ENCODE measurements at places on chromosomes 12 and 14.

GRCh38 chr12:75447691-75448393 is 32.7 kb upstream of the GLIPR1 start:
- DNase-seq: no peak

- DNase-seq: peak; percentile 91
Measured at GRCh38 chr12:120394483-120395367, 25.8 kb upstream of the MSI1 start.

- DNase-seq: no peak
Measured at GRCh38 chr14:92510972-92511371, 2.6 kb upstream of the RIN3 start.

GRCh38 chr14:74981462-74981782 is 21.3 kb upstream of the EIF2B2 start:
- DNase-seq: no peak

- no peak for DNase-seq
Measured at GRCh38 chr12:56978397-56979138, 21.2 kb upstream of the RDH16 start.

DNA sequence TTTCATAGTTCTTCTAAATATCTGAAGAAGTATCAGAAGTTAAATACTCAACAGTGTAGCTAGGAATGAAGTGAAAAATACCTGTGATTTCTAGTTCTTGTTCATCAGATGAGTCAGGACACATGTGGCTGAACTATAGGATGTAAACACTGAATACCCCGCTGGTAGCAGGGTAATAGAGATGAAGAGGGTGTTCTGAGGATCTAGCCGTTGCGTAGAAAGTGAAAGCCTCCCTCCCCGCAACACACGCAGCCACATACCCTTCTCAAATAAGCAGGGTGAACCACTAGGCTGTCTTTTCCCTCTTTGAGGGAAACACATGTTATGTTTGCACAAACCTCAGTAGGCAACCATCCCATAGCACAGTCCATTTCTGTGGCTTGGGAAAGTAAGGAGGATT is 16.4 kb upstream of the RNASE12 start:
- no peak for DNase-seq

- no peak for DNase-seq
Measured at GRCh38 chr14:44107156-44107555, 399.9 kb downstream of the FSCB start.

GRCh38 chr14:94173471-94173884 is 644 bp upstream of the PPP4R4 start:
- no peak for DNase-seq

- DNase-seq: peak; percentile 34
Measured at GRCh38 chr14:91835197-91835919, 32.0 kb downstream of the TC2N start.

DNA sequence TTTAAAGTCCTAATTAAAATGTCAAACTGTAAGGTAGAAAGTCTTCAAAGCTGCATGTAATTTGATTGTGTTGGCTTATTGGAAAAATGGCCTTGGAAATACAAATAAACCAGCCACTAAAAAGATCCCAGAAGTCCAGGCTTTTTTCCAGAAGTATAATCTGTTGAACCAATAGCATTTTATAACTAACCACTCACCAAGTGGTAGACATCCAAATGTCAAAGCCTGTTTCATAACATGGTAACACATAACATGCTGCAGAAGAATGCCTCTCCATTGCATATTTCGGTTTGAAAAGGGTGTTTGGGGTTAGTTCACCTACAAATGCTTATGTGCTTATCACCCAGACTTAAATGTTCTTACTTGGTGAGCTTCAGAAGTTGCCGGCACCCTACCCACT is 183.7 kb upstream of the DIO2 start:
- DNase-seq: no peak

DNA sequence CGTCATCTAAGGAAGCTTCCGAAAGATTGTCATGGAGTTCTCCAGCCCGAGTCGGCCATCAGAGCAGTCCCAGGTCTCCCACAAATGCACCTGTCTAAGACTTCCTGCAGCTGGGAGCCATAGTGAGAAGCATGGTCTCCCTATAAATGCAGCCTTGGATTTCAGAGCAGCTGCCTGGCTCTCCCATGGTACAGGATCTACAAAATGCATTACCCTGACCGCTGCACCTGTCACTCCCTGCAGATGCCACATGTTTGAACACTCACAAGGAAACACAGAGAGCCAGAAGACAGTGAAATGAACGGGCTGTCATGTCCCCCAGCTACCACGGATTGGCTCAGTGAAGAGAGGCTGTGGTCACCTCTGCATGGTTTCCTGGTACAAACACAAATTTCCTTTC is 702.7 kb downstream of the MED13L start:
- no peak for DNase-seq

DNA sequence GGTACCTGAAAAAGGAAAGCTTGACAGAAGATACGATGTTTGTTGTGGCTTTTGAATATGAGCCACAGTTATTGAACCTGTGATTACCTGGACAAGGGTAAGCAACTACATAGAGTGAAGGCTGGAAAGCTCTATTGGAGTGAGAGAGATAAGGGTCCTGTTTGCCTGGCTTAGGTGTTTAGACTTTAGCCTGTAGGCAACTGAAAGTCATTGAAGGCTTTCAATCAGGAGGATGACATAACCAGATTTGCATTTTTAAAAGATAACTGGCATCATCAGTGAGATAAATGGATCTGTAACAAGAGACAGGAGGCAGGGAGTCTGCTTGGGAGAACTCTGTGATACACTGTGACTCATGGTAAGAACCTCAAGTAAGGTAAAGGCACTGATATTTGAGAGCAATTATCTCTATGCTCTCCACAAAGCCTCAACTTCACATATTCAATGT is 128.9 kb upstream of the SOX5 start:
- no peak for DNase-seq

GRCh38 chr12:112480931-112481330 is 62.2 kb downstream of the PTPN11 start:
- no peak for DNase-seq

GRCh38 chr14:42862114-42862513 is 1255.4 kb downstream of the LRFN5 start:
- DNase-seq: no peak

GRCh38 chr12:46674800-46675199 is 151.0 kb downstream of the SLC38A4 start:
- no peak for DNase-seq

GRCh38 chr14:81990312-81990761 is 456.7 kb upstream of the SEL1L start:
- peak; percentile 45 for DNase-seq

DNA sequence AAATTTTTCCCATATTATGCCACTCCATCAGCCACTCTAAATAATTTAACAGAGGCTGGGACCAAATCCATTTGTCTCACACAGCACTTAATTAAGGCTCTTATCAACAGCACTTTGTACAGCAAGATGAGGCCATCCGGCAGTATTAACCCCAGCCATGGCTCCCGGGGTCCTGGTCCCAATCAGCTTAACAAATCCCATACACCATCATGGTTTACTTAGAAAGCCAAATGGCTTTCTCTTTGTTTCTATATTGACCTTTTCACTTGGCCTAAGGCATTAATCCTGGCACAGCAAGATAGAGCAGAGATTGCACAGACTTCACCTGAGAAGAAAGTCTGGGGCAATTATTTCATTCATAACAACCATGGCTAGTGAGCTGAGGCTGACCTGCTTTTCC is 38.6 kb downstream of the SPTSSA start:
- no peak for DNase-seq

- DNase-seq: peak; percentile 53
Measured at GRCh38 chr12:101891462-101891971, 14.1 kb downstream of the DRAM1 start.

DNA sequence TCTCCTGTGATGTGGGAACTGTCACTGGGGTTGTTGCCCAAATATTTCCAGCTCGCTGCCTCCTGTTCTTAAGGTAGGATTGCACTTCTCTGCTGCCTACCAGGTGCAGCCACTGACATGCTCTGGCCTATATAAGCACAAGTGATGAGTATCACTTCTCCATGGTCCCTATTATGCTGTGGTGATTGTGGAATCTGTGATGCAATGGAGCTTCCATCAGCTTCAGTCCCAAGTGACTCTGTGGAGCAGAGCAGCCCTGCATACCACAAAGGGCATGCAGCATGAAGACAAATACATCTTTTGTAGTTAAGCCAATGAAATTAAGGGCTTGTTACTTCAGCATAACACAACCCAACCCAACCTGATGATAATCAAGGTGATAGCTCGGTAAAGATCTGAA is 43.5 kb downstream of the CKAP4 start:
- no peak for DNase-seq

GRCh38 chr14:100895411-100895810 is 8.1 kb downstream of the RTL1 start:
- DNase-seq: no peak

DNA sequence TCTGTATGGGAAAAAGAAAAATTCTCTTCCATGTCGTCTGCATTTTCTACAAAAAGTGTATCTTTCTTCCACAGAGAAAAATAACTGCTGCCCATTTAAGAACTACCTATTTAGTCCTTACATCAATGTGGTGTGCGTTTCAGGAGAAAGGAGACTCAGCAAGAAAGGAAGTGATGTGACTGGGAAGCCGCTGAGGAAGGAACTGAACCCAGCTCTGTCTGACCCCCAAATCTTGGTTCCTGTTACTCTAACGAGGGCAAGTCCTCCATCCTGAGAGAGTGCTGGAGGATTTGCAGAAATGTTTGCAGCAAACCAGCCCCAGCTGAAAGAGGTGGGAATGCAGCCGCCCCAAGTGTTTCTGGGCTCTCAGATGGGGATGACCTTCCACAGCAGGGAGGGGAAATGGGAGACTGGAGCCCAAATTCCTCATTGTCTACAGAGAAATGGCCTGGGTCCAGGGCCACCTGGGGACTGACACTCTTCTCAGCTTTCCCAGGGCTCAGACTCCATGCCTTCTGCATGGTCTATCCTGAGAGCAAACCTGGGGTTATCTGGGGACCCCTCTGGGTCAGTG is 6.7 kb upstream of the MLEC start:
- DNase-seq: no peak

DNA sequence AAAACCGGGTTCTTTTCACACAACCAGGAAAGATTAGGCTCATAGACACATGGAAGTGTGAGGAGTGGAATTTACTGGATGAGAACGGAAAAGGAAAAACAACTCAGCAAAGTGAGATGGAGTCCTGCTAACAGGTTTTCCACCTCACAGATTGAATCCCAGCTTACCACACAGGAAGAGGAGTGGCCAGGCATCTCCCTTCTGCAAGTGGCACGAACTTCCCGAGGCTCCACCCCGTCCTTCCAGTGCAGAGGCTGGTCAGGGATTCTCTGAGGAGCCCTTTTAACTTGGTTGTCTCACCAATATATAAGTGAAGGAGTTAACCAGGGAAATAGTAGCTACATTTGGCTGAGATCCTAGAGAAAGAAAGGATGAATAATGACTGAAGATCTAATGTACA is 102.8 kb downstream of the SCAF11 start:
- no peak for DNase-seq

- DNase-seq: peak; percentile 26
Measured at GRCh38 chr12:12482150-12482761, 80.4 kb downstream of the DUSP16 start.

GRCh38 chr12:38983117-38983571 is 77.8 kb upstream of the CPNE8 start:
- no peak for DNase-seq

GRCh38 chr12:112342587-112342986 is 39.6 kb downstream of the HECTD4 start:
- DNase-seq: no peak

DNA sequence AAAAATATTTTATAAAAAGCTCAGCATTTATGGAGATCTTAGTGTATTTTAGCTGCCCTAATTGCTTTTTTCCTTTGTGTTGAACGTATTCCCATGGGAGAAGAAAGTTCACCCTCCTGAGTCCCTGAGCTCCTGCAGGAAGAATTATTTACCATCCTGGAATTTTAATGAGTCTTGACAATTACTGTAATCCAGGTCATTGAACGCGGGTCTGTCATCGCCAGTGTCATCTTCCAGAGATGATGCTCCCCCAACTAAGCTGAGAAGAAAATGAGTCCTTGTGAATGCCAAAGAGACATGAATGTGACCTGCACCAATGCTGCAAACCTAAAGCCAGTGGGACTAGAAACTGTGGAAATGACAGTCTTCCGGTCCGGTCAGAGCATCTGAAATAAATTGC is 129.5 kb downstream of the FBXL14 start:
- no peak for DNase-seq

- no peak for DNase-seq
Measured at GRCh38 chr12:15592934-15593333, 196.3 kb downstream of the EPS8 start.

DNA sequence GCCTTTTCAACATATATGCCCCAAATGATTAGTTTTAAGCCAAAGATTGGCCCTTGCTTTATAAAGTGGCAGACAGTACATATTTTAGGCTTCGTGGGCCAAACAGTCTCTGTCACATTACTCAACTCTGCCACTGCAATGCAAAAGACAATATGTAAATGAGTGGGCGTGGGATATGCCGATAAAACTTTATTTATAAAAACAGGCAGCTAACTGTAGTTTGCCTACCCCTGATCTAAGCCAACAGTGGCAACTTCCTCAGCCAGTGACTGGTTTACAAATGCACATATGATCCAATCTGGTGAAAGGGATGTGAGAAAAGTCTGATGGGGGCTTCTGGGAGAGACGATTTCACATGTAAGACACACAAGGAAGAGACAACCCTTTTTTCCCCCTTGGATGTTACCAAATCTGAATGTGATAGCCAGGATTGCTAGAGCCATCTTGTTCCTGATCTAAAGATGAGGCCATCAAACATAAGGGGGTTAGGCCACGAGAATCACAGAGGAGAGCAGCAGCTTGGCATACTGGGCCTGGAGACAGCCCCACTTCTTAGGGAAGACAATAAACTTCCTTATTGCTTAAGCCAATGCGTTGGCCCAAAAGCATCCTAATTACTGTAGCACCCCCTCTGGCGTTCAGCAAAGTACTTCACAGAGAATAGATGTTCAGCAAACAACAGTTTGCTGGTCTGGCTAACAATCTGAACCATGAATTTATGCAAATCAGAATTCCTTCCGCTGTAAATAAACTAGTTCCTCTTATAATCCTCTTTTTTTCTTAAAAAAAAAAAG is 75.2 kb upstream of the TMCC3 start:
- DNase-seq: peak; percentile 61

DNA sequence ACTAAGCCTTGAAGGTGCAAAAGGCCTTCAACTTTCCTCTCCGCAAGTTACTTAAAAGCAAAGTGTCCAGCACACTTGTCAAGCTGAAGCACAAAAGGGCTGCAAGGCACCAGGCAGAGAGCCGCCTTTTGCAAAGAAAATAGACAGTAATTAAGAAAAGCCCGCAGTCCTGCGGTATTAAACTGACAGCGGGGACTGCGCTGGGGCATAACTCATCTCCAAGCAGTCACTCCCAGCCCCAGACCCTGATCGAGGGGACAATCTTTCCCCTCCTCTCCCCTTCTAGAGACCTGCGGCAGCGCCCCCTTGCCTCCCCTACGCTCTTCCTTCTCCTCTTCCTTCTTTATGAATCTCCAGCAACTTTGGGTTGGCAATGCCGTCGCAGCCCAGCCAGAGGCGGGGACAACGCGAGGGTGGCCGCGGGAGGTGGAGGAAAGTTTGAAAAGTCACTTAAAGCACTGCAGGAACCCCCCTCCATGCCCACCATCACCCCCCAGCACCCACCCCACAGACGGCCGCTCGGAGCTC is 200.9 kb upstream of the CAND1 start:
- peak; percentile 40 for DNase-seq

- DNase-seq: no peak
Measured at GRCh38 chr12:49502590-49502989, 36.2 kb upstream of the KCNH3 start.
